Right atrium auricular region (tissue), 2 donors: ENCODE measurements at places on chromosomes 1 and 21. TPM values are rescaled to one million over a fixed set of nuclear protein-coding genes. Genes with fewer than 3 reads are reported as not detected.

DNA sequence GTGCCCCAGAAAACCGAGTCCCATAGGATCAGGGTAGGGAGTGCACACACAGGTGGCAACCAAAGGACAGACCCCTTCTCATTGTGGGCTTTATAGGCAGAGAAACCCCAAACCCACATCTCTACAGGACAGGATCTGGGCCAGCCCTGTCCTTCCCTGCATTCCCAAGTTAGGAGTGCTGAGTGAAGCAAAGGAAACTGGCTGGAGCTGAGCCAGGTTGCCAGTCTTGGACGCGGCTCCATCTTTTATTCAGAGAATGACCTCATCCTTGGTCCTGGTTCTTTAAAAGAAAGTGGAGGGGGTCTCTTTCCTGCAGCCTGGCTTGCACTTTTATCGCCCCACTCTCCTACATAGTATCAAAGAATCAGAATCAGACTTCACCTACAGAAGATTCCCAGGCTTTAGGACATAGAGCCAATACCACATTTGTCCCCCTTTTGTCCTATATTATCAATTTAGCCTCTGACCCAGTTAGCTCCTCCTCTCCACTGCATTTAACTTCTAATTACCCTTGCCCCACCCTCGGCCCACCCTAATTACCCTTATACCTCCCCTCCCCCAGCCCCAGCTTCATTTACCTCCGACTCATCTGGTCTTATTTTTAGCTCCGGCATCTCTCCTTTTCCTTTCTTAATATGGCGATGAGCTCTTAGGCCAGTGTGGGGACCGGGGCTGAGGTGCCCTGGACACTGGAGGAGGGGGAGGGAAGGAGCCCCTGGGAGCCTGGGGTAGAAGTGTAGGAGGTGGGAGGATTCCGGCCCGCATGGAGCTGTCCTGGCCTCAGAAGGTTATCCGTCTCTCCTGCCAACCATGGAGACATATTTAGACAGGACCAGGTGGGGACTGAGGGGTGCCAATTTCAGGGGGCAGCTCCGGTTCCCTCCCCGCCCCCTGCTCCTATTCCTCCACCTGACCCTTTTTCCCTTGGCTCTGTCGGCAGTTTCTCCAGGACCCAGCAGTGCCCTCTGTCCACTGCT lies at the start of gene CASQ1:
CASQ1 (plus strand) TSS at position 927 of the 977 bp plus-strand sequence. CDS start 177 bp downstream, outside the sequence.
- DNase-seq: no peak

GRCh38 chr1:232744847-232745246 lies 60.4 kb upstream of the MAP10 start:
- DNase-seq: no peak

GRCh38 chr1:115499253-115499652 lies 142.5 kb upstream of the VANGL1 start:
- DNase-seq: no peak

GRCh38 chr1:53906121-53906520 lies 12.1 kb downstream of the DIO1 start:
- DNase-seq: no peak

GRCh38 chr1:245365095-245366020 lies 210.6 kb downstream of the KIF26B start:
- no peak for DNase-seq

DNA sequence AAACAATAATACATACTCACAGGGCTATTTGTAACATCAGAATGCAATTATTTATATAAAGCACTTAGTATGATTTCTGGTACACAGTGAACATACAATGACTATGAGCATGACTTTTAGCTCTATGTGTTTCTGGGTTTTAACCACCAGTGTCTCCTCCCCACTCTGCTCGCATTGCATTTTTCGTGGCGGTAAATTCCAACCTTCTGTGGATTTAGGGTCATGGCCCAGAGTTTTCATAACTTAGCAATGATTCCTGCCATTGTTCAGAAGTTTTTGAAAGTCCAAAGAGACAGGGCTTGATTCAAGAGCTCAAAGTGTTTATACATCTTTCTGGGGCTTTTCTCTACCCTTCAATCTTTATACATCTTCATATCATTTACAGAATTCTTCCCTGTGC lies 191.3 kb downstream of the BACH1 start:
- DNase-seq: no peak

- no peak for DNase-seq
These were observed 451.9 kb upstream of the VAMP3 start for GRCh38 chr1:7319196-7319595.

DNA sequence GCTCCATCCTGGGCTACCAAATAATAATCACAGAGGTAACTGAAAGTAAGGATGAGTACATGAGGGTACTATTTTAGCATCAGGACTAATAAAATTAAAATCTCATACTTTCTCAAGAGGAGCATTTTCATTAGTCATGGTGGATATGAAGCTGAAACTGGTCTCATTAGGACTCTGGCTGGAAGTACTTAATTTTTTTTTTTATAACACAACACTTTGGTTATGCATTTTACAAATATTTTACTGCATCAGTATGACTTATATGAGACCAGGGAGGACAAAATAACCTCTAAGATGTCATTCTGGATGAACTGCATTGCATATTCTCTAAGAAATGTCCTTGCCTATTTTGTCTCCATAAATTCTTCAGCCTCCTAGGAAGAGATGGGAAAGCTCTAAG lies 290.9 kb downstream of the HLX start:
- DNase-seq: no peak

DNA sequence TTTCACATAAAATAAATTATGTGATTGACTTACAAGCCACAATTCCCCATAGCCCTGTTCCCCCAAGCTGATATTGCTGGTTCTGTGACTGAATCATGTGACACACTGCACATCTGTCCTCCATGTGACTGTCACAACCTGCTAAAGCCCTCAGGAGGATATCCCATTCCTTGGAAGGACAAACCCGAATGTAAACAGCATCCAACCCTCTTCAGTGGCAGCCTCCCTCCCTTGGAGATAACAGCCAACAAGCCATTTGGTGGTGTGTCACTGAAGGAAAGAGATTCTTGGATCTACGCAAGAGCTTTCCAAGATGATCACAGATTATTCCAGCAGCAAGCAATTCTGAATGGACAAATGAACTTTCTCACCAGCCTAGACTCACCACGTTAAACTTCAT lies 153.9 kb upstream of the TIAM1 start:
- no peak for DNase-seq

- DNase-seq: no peak
These were observed 262.4 kb downstream of the ST6GALNAC3 start for GRCh38 chr1:76336931-76337371.

DNA sequence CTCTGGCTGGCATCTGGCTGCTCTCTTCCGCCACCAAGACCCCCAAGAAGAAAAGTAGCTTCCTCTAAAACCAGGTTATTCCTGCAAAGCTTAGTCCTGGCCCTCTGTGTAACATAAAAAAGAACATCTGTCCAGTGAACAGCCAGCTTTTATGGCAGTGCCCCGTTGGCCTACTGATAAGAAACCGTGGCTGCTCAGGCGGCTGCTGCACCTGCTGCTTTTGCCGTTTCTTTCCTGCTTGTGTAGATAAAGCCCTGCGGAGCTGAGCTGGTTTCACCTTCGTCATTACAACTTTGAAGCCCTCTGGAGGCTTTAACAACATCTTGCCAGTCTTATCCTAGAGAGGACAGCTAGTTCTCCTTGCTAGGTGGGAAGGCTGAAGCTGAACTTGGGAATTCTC lies 20.5 kb downstream of the ELAPOR1 start:
- no peak for DNase-seq

DNA sequence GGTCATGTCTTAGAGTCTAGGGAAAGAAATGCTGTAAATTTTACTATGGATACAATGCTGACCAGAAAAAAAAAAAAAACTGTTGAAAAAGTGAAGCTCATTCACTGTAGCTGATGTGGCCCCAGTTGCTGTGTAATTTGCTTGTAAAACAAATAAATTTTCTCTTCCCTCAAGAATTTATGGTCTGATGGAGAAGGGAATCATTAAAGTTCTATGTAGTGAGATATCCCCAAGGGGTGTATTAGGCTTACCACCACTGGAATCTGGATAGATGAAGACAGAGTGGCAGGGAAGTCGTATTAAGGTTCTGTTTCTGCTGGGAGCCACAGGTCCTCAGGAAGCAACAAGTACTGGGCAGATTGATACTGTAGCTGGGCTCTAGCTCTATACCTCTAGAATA lies 860.0 kb downstream of the LTN1 start:
- no peak for DNase-seq

DNA sequence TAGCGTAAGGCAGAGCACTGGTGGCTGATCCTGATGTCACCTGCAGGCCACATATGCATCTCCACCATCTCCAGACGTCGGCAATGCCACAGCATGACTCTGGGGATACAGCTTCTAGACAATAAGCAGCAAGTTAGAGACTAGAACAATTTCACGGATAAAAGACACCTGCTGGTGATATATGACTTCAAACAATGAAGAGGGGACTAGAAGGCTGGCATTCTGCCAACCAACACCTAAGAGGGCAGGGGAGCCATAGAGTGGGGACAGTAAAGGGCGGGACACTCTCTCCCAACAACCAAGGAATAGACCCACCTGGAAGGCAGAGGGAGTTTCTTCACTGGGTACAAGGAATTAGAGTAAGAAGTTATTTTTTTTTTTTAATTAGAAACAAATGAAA lies 126.7 kb downstream of the SIM2 start:
- no peak for DNase-seq

The GSTM1 gene
- 21.6 TPM for total RNA-seq

The EDARADD gene
- total RNA-seq: 0.63 TPM

The LRRC38 gene
- total RNA-seq: 0.98 TPM

The PRAMEF26 gene
- total RNA-seq: not detected

The SNAPIN gene
- 84.0 TPM for total RNA-seq

The FGGY gene
- total RNA-seq: 16.0 TPM

The PLPP3 gene
- total RNA-seq: 94.1 TPM

The PCBP3 gene
- 2.3 TPM for total RNA-seq
